ENCODE measurements at places on chromosomes 11 and 22.
A peak's percentile ranks its signal among the peaks of the same experiment; 100 is the strongest.

- no peak for DNase-seq
These were observed 7.9 kb upstream of the TPP1 start for GRCh38 chr11:6626971-6627761.

GRCh38 chr11:20448834-20449233, 61.3 kb downstream of the PRMT3 start:
- DNase-seq = no peak

GRCh38 chr11:87299041-87299481, 261.3 kb downstream of the TMEM135 start:
- DNase-seq = peak; percentile 8

DNA sequence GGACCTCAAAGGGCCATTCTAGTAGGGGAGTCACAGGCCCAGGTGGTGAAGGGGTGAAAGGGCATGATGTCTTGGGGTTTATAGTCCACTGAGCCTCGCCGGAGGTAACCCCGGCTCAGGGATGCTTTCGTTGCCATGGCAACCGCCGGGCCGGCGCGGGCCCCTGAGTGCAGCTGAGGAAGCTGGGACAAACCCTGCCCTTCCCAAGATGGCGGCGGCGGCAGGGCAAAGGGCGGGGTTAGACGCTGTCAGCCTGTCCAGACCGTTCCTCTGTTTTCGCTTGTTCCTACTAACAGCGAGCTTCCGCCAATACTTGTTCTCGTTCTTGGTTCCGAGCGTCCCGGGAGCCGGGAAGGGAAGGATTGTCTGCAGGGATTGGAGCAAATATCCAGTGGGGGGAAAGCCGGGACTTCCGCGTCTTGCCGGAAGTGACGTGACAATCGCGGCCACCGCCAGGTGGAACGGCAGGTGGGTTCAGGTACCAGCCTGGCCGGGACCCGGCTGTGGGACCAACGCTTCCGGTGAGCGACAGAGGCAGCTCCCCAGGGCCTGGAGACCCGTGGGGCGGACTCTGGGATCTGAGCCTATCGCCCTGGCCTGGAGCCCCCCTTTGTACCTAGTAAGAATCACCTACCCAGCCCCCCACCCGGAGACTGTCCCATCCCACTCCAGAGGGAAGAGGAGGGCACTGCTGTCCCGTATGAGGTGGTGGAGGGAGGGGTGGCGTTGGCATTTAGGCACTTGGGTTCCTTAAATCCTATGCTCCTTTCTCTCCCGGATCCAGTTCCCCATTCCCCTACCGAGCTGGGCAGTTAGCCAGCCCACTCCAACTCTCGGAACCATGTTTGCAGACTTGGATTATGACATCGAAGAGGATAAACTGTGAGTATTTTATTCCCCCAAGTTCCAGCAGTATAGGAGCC, at the start of gene PICK1:
TSS of gene PICK1 (plus strand) at position 436 of the 923 bp plus-strand sequence. CDS start at position 842, 406 bp downstream.
- DNase-seq = peak; percentile 41

DNA sequence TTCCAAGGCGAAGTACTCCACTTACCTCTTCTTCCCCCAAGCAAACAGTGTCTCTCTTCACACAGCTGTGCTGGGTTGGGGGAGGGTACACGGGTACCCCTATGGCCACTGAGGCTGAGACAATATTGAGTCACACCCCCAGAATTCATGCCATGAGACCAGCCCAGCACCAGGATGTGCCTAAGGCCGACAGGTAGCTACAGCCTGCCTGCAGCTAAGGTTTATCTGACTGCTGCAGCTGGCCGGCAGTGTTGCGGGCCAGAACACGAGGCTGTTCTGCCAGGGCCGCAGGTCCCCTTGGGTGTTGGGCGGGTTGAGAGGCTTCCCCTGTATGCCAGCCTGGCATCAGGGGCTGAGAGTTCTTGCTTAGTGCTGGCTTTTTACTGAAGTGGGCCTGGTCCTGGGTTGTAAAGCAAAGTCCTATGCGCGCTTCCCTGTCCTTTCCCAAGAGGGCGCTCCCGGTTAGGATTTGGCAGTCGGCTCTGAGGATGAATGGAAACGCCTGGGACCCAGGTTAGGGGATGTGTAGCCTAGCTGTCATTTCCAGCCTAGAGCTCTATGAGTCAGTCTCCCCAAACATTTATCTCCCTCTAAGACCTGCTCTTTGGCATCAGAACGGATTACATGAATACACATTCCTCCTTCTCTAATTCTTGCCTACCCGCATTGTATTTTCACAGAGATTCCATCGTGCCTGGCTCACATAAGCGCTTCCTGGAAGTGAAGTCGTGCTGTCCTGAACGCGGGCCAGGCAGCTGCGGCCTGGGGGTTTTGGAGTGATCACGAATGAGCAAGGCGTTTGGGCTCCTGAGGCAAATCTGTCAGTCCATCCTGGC, 7.1 kb downstream of the USP18 start:
- DNase-seq = peak; percentile 87

- no peak for DNase-seq
These were observed 87.8 kb downstream of the CEP164 start for GRCh38 chr11:117415358-117415896.

DNA sequence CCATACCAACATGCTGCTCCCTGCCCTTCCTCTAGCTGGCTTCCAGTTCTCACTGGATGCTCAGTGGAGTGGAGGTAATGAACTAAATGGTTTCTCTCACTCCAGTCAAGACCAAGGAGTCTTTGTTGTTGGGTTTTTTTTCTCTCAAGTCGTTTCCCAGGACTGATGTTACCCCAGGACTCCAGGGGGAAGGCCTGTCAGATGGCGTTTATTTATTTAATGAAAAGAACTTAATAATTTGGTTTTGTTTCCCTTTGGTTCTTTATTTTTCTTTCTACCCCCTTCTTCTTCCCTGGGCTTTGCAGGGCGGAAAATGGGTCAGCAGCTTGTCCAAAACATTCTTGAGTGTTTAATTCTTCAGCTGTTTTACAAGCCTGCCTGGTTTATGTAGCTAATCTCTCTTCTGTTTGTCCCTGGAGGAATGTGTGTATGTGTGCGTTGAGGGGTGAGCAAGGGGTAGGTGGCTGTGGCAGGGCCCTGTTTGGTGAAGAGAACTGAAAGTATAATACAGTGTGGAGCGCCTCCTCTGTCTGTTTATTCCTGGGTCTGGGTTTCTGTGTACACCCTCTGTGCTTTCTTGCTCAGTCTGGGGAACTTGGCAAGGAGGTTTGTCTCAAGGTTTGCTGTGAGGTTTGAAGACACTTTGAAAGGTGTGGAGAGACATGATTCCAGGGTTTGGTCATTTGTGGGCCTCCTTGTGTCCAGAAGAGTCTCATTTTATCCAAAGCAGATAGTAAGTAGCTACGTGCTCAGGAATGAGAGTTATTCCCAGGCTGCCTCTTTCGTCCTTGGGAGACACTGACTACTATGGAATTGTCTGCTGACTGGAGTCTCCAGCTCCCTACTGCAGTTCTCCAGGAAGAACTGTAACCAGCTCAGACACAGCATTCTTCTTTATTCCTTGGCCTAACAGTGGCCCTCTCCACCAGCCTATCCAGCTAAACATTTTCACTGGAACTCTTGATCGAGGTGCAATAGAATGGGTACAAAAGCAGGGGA, 175.5 kb downstream of the ADAMTS15 start:
- DNase-seq = no peak

- no peak for DNase-seq
These were observed 10.9 kb upstream of the HBE1 start for GRCh38 chr11:5280582-5281102.

DNA sequence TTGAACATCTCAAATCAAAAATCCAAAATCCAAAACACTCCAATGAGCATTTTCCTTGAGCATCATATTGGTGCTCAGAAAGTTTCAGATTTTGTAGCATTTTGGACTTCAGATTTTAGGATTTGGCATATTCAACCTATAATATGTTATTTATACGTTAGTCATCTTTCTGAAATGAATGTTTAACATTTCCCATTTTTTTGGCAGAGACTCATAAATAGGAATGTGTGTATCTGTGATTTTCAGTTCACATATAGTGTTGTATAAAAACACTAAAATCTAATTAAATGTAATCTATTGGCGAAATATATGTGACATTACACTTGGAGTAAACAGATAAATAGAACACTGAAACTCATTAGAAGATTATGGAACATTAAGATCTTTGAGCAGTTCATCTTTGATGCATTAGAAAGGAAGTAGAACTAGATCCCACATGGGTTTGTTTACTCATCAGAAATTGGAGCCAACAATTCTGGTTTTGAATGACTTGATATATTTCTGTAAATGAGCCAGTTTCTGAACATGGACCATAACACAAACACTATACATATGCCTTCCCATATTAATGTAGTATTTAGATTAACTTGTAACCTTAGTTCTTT, 153.1 kb downstream of the UVRAG start:
- no peak for DNase-seq
